CD4-positive, alpha-beta T cell treated with Interleukin-2 at 100 ng/mL for 4 hours (primary cell): ENCODE measurements at places on chromosomes 11 and 22.
A peak's percentile ranks its signal among the peaks of the same experiment; 100 is the strongest.

DNA sequence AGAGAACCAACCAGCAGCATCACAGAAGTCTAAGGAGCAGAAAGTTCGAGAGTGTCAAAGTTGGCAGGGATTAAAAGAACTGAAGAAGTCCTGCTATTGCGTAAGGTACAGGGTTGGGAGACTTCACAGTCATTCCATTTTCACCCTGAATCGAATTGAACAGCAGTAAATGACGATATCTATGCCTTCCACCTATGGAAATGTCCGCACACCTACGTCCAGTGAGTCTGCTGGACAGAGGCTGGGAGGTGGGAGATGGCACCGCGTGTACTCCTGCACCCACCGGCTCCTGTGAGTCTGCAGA is 116.7 kb downstream of the MICAL3 start:
- no peak for DNase-seq

DNA sequence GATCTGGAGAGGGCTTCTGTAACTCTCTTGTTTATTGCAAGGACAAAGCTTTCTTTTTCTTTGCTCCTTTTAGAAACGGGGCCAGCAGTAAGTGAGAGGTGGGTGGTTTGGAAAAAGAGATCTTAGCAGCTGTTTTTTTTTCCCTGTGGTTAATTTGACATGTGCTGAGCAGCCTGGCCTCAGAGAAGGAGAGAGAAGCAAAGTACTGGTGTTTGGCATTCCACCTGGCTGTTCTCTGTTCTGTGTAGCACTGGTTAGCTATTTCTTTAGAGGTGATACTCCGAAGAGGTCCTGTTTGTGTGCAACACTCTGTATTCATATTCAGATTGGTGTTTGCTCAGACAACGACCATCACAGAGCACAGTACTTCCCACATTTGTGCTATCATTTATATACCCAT is 80.8 kb upstream of the SORL1-AS1 start:
- DNase-seq, result no peak

GRCh38 chr11:45896422-45896984 is 10.6 kb downstream of the FREY1 start:
- no peak for DNase-seq

GRCh38 chr22:48799227-48799970 is 1028.3 kb downstream of the BRD1 start:
- no peak for DNase-seq

DNA sequence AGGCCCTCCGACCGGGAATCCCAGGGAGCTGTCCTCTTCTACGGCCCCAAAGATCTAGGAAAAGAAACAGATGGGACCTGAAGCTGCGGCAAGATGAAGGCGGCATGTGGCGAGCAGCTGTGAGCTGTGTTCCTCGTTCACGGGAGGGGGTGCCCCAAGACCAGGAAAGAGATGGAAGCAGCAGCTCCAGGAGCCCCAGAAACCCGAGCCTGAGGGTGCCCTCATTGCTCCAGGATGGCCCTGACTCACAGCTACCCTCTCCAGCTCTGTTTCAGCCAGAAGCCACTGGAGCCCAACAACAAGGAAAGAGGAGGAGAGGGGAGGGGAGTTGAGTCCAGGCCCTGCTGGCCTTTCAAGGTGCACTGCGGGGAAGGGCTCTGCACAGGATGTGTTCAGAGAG is 23.7 kb upstream of the NAP1L4 start:
- no peak for DNase-seq

DNA sequence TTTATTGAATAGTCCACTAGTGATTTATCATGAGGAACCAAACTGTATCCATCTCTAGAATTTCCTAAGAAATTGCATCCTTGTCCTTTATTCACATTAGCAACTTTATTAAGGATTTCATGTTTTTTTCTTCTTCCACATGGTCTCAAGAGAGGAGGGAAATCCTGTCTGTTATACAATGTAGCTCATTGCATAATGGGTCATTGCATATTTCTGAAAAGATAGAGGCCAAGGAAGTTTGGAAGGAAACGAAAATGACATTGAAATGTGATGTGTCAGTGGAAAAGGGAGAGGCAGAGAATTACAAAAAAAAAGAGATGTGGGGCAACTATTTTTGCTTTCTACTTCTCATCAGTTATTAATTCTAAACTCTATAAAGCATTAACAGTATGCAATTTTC is 353.1 kb downstream of the METTL15 start:
- no peak for DNase-seq

- DNase-seq, result no peak
Measured at GRCh38 chr22:19808873-19809478, 45.7 kb downstream of the GNB1L start.

DNA sequence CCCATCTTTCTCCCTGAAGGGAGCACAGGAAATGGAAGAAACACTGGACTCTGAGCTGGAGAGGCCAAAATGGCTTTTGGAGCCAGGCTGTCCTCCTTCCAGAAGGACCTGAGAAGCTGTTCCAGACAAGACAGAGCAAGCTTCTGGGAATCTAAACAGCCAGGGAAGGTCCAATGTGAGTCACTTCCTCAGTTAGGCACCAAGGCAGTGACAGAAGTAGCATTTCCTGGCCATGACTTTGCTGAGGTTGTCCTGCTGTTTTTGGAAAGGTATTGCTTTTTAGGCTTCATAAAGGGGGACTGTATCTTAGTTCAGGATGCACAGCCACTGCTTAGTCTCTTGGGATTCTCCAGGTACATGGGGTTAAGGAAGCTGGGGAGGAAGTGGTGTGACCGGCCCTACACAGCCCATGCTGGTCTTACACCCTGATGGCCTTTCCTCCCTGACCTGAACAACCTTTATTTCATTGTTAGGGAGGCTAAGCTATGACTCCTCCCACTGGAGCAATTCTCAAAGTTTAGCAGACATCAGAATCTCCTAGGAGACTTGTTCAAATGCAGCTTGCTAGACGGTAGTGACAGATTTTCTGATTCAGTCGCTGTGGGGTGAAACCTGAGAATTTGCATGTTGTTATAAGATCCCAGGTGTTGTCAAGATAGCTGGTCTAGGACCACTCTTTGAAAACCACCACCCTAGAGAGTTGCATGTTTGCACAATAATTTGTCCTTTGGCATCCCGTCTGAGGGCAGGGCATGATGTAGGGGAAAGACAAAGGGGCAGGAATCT is 6.8 kb upstream of the INSC start:
- no peak for DNase-seq

GRCh38 chr22:42286205-42286604 is 15.8 kb upstream of the TCF20 start:
- DNase-seq, result peak; percentile 65

DNA sequence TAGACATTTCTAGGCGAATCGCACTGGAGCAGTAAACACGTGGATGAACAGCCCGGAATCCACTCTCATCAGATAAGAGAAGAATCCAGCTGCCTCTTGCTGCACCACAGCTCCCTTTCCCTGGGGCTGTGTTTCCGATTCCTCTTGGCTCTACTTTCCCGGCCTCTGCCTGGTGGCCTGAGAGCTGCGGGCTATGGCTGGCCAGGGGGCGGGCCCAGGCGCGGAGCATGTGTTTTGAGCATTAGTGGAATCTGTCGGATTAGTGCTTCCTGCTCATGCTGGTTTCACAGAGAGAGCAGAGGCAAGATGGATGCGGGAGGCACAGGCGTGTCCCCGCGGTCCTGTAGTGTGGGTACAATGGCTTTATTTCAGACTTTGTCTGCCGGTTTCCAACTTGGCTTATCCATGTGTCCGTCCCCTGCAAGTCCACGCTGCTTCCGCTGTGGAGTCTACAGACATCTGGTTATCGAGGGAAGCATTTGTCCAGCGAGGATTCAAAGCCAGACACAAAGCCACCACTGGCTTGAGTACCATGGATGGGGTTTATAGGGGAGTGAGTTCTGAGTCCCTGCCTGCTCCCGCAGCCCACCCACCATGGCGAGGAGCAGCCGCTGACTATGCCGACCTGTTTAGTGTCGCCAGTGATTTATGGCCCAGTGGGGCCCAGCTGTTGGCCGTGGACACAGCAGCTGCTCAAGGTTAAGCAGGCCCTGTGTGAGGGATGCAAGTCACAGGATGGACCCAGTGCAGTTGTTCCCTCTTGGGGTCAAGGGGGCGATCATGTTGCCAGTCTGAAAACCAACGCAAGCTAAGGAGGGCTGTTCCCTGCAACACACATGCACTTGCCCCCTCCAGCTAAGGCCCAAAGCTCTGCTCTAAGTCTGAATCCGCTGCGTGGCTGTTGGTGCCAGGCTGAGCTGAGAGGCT is 43.3 kb upstream of the EP300 start:
- no peak for DNase-seq

GRCh38 chr11:57499983-57500461 is 15.5 kb downstream of the SLC43A1 start:
- DNase-seq, result no peak

- DNase-seq, result no peak
Measured at GRCh38 chr22:32562401-32562800, 87.8 kb downstream of the FBXO7 start.

- DNase-seq, result no peak
Measured at GRCh38 chr11:60307507-60308195, 19.4 kb upstream of the MS4A6E start.

DNA sequence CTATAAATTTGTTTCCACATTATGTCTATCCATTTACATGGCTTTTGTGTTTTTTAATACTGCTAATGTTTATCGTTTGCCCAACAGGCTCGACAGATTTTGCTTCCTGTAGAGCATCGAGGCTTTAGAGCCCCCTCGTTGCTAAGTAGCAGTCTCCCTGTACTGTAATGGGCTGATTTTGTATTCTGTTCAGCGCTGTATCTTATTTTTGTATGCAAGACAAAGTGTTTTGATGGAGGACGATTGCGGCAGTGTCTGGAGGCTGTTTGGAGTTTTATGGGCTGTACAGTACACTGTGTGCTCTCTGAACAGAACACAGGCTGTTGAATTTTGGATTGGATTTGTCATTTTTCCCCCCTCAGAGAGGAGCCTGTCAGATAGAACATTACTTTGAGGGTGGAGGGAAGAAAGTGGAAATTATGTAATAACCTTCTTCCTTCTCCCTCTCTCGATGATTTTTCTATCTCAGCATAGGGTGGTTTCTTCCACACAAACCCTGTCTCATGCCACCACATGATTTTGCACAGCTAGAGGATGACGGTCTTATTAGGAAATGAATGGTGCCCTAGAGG is 104.4 kb downstream of the ZBTB16 start:
- DNase-seq, result no peak

- DNase-seq, result no peak
Measured at GRCh38 chr11:57490456-57491248, 24.9 kb downstream of the SLC43A1 start.

DNA sequence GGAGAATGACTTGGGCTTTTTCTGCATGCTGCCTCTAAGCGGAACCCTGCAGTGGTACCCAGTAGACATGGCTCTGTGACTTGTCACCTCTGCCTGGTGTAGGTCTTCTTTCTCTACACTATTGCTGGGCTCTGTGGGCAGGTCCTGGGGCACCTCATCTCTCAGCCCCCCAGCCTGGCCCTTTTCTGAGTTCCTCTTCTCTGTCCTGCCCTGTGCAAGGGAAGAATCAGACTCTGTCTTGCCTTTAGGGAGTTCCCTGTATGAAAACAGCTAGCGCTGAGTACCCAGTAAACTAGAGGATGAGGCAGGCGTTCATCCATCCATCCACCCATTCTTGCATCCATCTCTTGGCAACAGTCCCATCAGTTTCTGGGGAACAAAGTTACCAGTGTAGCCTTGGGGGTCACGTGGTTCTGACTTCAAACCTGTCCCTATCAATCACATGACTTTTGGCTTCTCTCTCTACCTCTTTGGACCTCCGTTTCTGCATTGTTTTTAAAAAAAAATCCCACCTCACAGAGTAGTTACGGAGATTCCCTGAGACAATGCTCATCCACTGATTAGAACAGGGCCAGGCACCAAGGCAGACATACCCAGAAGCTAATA is 86.4 kb upstream of the WNT11 start:
- DNase-seq, result no peak

- DNase-seq, result peak; percentile 57
Measured at GRCh38 chr11:122756417-122756816, 81.9 kb upstream of the CRTAM start.

DNA sequence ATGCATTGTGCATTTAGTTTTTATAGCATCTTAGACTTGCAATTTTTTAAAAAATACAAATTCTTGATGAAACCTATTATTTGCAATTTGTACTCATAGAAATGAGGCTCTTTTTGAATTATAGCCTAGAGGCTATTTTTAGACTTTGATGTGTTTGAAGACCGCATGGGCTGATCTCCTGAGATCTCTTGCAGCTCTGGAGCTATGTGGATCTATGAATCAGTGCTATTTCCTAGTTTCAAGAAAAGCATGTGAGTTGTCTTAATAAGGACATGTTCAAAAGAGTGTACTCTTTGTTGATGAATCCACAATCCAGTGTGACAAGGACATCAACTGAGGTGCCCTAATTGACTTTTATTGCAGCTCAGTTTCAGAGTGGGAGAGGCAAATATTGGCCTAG is 620.5 kb downstream of the ETS1 start:
- DNase-seq, result no peak

DNA sequence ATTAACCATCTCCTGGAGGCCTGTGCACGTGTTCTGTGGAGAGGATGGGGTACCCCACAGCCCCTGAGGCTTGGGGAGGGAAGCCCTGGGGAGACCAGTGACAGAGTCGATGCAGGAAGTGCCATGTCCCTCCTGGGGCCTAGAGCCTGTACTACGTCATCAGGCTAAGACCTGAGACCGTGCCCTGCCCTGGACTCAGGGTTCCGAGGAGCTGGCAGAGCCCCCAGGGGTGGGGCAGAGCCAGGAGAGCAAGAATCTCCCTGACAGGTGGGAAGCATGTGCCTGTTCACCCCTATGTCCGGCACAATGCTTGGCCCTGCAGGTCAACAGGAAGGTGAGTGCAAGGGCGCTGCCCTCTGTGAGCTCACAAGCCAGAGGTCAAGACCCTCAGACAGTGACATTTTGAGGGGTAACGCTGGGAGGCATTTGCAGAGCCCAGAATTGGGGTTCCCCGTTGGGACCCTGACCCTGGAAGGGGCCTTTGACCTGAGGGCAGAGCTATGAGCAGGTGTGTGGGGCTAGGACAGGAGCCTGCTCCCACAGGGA is 781.6 kb downstream of the BRD1 start:
- no peak for DNase-seq

DNA sequence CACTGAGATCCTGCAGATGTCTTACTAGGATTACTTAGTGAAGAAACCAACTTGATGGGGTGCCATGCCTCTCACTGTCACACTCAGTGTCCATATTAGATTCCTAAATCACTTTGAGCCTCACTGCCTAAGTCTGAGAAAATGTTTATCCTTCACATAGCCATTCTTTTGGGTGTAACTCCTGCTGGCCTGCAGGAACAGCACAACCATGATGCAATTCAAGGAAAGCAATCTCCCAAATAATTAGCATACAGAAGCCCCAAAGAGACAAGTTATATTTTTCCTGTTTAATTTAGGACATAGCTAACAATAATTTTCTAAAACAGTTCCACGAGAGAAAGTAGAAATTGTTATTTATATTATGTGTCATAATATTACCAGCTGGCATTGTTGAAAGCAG is 655.5 kb downstream of the KCNA4 start:
- DNase-seq, result no peak

GRCh38 chr11:34251589-34251980 is 106.2 kb downstream of the ABTB2 start:
- no peak for DNase-seq
